ENCODE measurements at places on chromosomes 7 and 10. TPM values are rescaled to one million over a fixed set of nuclear protein-coding genes. Genes with fewer than 3 reads are reported as not detected.

DNA sequence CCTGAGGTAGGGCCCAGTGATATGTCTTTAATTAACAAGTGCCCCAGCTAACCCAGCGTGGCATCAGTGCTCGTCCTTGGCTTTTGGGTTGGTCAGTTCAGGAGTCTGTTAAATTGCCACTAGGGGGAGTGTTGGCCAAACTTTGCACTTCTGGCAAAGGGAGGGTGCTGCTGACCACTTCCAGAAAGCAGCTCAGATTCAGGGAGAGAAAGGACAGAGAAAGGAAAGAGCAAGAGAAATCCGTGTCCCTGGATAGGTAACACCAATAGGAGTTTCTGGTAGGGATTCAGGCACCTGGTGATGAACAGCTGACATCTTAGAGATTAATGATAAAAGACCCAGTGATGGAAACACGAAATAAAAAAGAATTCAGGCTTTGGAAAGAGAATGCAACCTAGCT, 243.1 kb upstream of the AOAH start:
- DNase-seq, result no peak

GRCh38 chr7:98509836-98510235, 107.2 kb upstream of the NPTX2 start:
- no peak for DNase-seq

- DNase-seq, result no peak
Measured at GRCh38 chr10:29951441-29951931, 107.9 kb downstream of the JCAD start.

DNA sequence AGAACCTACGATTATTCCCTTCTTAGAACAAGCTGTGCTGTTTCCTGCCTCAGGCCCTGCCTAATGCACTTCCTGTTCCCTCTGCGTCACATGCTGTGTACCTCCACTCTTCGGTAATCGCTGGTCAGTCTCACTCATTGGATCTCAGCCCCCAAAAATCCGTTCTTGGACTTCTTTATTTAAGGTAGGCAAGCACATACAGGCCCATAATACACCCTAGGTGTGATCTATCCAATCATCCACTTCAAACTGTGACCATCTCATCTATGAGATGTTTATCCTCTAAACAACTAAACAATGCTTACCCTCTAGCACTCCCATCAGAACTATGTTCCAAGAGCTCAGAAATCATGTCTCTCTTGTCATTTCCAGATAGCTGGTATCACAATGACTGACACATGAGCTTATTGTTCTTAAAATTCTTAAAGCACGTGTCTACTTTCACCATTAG, 83.9 kb downstream of the CADPS2 start:
- no peak for DNase-seq

DNA sequence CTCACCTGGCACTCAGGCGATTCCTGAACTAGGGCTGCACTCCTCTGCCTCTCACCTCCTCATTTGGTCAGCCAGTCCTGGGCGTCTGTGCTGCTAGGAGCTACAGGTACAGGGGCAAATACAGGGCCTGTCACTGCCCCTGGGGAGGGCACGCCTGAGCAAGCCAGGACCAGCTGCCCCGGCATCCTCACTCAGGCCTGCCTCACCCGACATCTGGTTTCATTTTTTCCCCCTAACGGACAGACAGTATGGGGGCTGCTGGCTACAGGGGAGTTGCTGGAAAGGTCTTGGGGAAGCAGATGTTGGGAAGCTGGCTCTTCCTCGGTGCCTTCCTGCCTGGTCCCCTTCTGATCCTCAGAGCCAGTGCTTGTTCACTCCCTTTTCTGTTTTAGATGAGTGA, 77.3 kb upstream of the PPIF start:
- no peak for DNase-seq

- no peak for DNase-seq
Measured at GRCh38 chr7:50751146-50751545, 31.6 kb downstream of the GRB10 start.

- no peak for DNase-seq
Measured at GRCh38 chr10:49382226-49382625, 13.7 kb downstream of the DRGX start.

- no peak for DNase-seq
Measured at GRCh38 chr10:97412891-97413304, 11.8 kb upstream of the RRP12 start.

CFAP43 gene
- 0.85 TPM for total RNA-seq

CCDC146 gene
- total RNA-seq, result 12.1 TPM

All from thoracic aorta (tissue), 2 donors.